RKO (cell line): ENCODE measurements at places on chromosomes 7 and 10.

- DNase-seq: no peak
Measured at GRCh38 chr7:102319671-102320070, 33.0 kb downstream of the SH2B2 start.

DNA sequence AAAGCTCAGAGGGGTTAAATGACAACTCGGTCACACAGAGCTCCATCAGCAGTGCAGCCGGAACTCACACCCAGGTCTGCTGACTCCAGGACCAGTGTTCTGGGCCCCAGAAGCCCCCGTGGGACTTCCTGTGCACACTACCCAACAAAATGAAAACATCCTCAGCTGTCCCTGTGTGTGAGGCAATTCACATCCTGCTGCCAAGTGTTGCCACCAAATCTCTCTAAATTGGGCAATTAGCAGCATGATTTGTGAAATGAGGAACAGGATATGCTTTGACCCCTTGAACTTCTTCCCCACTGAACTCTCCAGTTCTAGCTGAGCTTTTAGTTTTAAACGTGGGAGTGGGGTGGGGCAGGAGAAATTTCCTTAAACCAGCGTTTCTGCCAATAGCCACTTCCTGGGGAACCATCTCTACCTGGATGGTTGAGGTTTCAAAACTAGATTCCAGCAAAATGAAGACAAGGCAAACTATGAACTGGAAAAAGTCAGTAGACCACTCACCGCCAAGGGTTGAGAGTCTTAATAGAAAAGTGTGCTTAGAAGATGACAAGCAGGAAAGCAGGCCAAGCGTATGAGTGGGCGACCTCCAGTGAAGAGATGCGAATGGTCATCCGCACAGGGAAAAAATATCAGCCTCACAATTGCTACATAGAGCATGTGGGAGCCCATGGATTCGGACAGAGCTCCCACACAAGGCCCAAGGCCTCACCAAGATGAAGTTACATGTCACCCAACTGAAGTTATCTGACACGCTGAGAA is 51.9 kb upstream of the CHST15 start:
- DNase-seq: no peak

- DNase-seq: no peak
Measured at GRCh38 chr7:47635091-47636080, 53.5 kb upstream of the TNS3 start.

DNA sequence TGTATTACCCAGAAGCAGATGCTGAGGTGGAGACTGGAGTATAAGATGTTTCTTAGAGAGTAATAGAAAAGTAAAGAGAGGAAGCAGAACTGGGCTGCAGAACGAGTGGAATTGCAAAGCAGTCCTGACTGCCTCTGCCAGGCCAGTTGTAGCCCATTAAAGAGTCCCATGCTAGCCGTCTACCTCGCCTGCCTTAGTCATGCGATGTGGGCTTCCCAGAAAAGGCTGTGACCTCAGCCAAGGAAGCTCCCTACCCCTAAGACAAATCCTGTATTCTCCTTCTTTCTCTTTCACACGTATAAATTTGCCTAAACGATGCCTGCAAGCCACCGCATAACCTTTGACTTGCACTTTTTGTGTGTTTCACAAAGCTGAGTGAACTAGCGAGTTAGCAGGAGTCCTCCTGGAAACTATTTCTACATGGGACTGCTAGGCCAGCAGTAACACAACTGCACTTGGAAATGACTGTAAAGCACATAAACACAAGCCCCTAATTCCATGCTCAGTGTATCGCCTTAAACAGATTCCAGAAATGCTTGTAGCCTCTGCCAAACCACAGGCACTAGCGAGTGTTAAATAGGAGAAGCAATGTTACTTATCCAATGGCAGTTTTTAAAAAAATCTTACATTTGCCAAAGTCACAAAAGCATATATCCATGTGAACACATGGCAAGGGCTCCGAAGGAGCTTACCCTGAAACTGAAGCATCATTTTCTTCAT is 47.4 kb upstream of the GNAI1 start:
- no peak for DNase-seq

DNA sequence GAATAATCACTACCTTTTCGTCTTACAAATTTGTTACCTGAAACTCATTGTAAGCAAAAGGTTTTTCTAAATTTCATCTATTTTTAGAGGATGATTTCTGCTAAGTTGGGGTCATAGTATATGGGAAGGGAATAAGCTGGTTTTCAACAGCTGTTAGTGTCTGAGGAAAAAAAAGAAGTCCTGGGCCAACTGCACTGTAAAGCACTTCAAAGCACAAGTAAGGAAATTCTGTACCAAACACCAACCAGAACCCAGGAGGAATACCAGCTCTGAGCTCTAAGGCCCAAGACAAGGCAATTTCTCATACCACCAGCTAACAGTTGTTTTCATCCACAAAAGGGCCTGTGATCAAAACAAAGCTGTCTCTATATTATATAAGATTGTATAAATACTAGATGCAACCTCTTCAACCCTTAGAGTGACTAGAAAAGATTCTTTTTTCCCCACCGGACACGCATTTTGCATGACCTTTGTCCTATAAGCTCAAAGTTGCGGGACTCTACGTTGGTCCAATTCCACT is 6.1 kb upstream of the MEOX2 start:
- no peak for DNase-seq

DNA sequence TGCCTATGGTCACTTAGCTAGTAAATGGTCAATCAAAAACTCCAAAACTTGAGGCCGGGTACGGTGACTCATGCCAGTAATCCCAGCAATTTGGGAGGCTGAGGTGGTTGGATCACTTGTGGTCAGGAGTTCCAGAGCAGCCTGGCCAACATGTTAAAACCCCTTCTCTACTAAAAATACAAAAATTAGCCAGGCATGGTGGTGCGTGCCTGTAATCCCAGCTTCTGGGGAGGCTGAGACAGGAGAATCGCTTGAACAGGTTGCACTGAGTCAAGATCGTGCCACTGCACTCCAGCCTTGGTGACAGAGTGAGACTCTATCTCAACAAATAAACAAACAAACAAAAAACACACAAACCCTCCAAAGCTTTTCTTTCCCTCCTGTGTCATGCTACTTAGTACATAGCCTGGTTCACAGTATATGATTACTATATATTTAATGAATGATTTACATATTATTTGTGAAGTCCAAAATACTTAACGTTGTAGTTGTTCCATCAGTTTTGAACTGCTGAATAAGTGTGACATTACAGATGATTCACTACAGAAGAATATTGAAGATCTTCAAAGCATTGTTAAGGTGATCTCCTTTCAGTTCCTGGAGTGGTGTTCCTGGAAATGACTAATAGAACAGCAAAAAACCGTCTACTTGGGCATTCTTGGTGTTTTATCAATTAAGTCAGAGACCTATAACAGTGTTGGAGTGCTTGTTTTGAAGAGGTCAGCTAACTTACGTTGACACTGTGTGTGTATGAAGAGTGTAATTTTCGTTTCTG is 72.9 kb downstream of the ADK start:
- peak; percentile 71 for DNase-seq

DNA sequence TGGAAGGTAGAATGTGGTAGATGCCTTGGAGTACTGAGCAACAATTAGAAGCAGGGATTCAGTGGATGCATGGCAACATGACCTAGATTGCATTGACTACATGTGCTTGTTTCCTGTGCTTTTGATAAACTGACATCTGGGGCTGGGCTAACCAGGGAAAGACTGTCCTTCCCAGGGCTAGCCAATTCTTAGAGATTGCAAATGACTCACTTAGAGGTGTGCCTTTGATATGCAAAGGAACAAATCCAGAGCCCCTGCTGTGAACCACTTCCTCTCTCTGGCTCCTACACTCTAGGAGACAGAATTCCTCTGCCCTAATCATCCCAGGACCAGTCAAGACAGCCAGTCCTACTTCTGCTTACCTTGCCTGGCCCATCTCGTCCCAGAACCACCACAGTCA is 651.5 kb downstream of the LRMDA start:
- no peak for DNase-seq

DNA sequence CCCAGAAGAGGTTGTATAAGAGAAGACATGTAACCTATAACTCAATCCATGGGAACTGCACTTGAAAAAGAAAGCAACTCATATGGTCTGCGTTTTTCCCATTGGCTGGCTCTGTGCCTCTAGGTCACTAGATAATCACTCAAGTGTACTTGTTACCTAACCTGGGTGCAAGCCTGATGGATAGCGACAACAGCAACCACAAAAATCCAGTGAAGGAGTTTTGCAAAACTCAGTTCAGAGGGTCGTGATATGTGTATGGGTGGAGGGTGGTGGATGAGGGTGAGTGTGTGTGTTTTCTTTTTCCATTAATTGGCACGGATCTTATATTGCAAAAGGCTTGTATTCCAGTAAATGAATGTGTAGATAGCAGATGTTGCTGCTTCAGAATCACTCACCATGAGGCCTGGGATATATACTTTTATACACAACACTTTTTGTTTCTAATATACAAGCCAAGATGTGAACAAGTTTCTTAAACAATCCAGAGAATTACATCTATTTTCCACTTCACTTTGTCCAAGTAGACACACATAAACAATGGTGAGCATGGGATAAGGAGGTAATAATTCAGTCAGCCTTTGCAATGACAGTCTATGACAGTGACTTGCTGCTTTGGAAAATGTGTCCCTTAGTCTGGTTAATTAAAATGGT is 286.9 kb upstream of the DKK1 start:
- DNase-seq: no peak

DNA sequence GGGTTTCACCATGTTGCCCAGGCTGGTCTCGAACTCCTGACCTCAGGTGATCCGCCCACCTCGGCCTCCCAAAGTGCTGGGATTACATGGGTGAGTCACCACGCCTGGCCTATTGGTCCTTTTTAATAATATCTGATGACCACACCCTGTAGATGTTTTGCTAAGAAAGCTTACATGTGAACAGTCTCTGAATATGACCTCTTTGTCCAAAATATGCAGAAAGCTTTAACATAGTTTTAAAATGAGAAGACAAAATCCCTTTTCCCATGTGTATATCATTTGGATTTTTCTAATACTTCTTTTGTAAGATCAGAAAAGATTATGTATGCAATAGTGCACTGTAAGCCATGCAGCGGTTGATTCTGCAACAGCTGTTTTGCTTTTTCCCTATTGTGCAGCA is 38.5 kb downstream of the MCU start:
- DNase-seq: no peak

DNA sequence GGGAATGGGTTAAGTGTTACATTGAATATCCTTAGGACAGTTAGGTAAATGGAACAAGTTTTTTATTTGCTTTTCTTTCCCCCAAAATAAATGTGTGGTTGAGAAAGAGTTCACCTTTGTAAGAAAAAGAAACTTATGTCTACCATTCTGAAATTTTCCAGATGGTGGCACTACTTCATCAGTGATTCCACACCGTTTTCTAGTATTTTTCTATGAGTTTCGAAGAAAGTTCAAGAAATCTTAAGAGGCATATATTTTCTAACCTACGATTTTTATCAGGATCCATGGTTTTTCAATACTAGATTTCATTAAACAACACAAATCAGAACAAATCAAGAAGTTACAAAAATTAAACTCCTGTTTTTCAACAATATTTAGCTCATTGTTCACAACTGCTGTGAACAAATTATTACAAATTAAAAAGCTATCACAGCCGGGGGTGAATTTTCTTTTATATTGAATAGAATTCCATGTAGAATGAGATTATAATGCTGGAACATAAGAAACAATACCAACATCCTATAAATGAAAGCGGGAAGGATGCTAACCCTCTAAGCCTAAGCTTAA is 163.1 kb upstream of the NPVF start:
- DNase-seq: peak; percentile 14

GRCh38 chr10:6204341-6205191 is 1.8 kb downstream of the PFKFB3 start:
- peak; percentile 75 for DNase-seq

DNA sequence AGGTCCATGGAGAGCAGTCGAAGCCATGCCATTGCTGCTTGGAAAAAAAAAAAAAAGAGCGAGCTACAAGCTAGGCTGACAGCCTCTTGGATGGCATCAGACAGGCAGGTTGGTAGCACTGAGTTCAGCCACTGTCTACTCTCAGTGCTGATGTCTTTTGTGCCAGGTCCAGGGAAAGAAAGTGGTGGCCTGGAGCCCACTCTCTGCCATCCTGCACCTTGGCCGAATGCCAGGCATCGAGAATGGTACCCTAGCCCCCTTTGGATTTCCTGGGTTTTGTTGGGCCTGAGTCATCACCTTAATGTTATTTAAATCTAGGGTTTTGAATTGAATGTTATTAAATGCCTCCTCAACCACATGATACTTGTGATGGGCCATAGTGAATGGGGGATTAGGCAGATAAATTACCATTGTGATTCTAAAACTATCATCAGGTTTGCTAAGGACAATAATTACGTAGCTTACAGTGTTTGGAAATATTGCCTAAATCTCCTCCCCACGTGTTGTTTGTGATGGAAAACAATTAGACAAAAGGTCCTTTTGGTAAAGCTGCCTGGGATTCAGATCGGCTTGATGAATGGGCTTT is 195.7 kb upstream of the GPR26 start:
- DNase-seq: no peak

- DNase-seq: no peak
Measured at GRCh38 chr10:123442901-123443300, 223.3 kb upstream of the GPR26 start.

DNA sequence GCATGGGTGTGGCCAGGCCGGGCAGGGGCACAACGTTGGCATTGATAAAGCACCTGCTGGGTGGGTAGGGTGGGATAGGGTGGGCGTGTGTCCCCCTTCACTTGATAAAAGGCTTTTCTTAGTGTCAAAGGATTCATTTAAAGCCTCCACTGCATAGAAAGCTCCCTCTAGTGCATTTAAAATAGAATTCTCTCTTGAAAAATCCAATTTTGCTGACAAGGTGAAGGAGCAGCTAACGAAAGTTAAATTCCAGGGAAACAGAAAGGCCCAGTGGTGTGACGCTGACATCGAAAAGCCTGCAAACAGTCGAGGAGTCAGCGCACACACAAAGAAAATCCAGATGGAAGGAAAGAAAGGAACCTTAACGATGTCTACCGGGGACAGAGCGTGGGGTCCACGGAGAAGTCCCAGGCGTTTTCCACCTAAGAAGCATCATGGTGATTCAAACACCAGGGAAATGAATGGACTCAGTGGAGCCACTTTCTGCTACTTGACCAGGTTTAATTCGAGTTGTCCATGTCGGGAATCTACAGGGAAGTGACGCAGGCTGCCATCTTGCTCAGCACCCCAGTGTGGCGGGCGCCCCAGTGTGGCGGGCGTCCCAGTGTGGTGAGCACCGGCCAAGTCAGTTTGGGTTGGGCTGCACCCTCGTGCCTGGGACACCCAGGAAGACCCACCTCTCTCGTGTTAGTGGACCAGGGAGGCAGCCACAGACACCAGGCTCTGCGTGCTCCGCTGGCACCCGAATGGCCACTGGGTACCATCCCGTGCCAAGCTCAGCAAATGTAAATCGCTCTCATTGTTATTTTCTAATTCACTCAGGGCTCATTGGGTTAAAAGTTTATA is 217.8 kb downstream of the DNAJB6 start:
- DNase-seq: no peak

DNA sequence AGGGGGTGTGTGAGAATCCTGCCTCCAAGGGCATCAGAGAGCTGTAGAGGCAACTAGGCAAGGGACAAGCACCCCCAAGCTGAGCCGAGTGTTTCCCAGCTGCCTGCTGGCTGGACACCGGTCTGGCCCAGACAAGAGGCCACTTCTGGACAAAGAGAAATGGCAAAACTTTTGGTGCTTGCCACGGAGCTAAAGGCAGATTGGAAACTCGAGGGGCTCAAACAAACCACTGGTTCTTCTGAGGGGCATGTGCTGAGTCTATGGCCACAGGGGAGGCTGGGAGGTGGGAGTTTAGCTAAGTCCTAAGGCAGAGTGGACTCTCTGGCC is 66.5 kb upstream of the INPP5A start:
- no peak for DNase-seq

- no peak for DNase-seq
Measured at GRCh38 chr7:11294218-11294617, 320.5 kb downstream of the PHF14 start.
